ENCODE measurements at places on chromosomes 6 and 20. TPM values are rescaled to one million over a fixed set of nuclear protein-coding genes. Genes with fewer than 3 reads are reported as not detected.

Gene PTK6
- 0.30 TPM for polyA plus RNA-seq

Gene NRN1
- polyA plus RNA-seq = 0.26 TPM

Gene PRRT1
- polyA plus RNA-seq = 6.2 TPM

Gene NPEPL1
- 58.4 TPM for polyA plus RNA-seq

Gene TINAG
- not detected for polyA plus RNA-seq

Gene NAPB
- 12.9 TPM for polyA plus RNA-seq

Gene RSPO4
- polyA plus RNA-seq = 8.4 TPM

Gene TRIM15
- not detected for polyA plus RNA-seq

Gene EPB41L1
- polyA plus RNA-seq = 48.0 TPM

Gene PSORS1C2
- polyA plus RNA-seq = not detected

Gene RAET1L
- not detected for polyA plus RNA-seq

Gene TTK
- 27.7 TPM for polyA plus RNA-seq

Gene BTBD3
- 19.4 TPM for polyA plus RNA-seq

Data from cardiac muscle cell (in vitro differentiated cells and primary cell).